Neuronal stem cell (in vitro differentiated cells): ENCODE measurements at places on chromosomes 3 and 15.

DNA sequence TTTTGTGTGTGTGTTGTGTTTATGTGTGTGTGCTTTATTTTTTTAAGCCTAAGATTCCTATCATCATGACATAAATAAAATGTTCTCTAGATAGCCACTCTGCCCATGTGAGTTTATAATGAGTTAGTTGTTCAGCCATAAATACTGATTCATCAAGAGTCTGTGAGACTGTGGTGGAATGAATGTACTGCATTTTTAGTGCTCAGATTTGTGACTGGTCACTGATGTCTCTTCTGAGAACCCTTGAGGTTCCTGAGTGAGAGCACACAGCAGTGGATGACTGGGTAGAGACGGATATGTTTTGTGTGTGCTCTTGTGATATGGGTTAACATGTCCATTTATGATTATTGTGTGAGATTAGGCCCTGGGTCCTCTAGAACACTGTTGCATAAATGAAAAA is 51.2 kb downstream of the SETD5 start:
- H3K4me3 ChIP-seq: no peak overlapping the region
- no peaks in the 10 kb centered on the region for H3K4me1 ChIP-seq
- no peaks in the 10 kb centered on the region for H3K27me3 ChIP-seq
- DNase-seq: no peak
- peaks cover 98% of the 10 kb centered on the region for H3K36me3 ChIP-seq

DNA sequence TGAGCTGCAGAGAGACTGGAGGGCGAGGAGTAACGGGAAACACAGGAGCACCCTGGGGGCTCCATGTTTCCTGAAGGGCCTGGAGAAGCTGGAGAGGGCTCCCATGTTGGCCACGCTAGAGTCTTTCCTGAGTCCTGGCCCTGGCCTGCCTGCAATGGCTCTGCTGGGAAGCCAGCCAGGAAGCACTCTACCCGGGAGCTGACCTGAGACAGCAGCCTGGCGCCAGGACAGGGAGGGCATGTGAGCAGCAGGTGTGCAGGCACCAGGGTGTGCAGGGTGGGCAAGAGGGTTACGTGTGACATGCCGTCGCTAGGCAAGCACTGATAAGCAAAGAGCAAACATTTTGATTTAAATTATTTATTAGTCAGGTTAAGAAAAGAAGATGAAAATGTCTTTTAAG is 301.4 kb downstream of the OCA2 start:
- peaks cover 10% of the 10 kb centered on the region for H3K4me1 ChIP-seq
- H3K36me3 ChIP-seq: no peaks in the 10 kb centered on the region
- H3K27me3 ChIP-seq: no peaks in the 10 kb centered on the region
- DNase-seq: no peak
- H3K27ac ChIP-seq: no peak overlapping the region
- no peak overlapping the region for H3K4me3 ChIP-seq

DNA sequence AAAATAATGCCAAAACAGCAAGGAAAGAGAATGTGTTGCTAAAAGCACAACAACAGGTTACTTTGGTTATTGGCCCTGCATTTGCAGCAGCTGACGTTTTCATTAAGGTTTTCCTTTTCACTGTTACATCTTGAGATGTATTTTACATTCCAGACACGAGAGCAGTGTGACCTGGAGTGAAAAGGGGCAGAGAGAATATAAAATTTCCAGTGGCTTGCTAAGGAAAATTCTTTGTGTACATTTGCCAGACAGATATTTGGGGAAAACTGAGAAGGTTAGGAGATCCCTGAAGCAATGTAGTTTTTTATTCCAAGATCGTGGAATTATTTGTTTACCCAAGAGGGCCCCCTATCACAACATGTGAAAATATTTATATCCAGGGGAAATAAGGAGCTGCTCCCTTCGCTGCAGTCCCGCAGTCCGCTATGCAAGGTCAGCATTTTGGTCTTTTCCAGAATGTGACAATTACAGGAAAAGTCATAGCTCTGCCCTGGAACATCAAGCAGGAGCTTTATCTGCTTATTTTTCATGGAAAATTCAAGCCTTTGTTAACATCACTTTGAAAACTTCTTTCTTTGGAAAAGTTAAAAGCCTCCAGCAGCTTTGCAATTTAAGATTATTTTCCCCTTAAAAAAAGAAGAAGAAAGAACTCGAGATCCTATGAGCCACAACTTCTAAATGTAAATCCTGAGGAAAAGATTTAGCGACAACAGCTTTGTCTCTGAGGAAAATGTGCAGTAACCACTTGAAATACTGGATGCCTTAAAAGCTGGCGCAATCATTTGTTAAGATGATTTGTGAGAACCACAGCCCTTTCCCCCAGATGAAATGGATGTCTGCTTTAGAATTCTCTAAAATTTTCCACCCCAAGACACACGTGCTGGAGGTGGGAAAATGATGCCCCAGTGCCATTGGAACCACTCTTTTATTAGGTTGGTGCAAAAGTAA is 256.4 kb upstream of the TPM1 start:
- peaks cover 20% of the 10 kb centered on the region for H3K4me1 ChIP-seq
- no peak overlapping the region for H3K4me3 ChIP-seq
- no peaks in the 10 kb centered on the region for H3K36me3 ChIP-seq
- no peak for DNase-seq
- no peak overlapping the region for H3K27ac ChIP-seq

GRCh38 chr15:96693990-96694517 is 363.6 kb downstream of the NR2F2 start:
- no peaks in the 10 kb centered on the region for H3K27me3 ChIP-seq
- no peak for DNase-seq

DNA sequence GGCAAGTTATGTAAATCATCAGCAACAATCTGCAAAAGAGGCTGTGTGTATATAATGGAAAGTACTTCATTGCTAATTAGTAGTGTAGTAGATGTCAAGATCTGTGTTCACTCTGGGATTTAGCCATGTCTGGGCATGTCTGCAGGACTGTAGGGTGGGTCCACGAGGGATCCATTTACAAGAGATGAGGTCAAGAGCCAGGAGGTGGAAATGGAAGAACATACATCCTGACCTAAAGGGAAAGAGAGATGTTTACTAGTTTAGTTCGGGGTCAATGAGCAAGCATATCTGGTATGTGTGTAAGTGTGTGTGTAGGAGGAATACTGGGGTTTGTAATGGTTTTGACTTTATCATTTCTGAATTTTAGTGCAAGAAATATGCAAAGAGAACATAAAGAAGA is 171.5 kb upstream of the NANOGP8 start:
- DNase-seq: no peak
- no peak overlapping the region for H3K4me3 ChIP-seq
- H3K4me1 ChIP-seq: peaks cover 2% of the 10 kb centered on the region
- no peak overlapping the region for H3K27ac ChIP-seq

DNA sequence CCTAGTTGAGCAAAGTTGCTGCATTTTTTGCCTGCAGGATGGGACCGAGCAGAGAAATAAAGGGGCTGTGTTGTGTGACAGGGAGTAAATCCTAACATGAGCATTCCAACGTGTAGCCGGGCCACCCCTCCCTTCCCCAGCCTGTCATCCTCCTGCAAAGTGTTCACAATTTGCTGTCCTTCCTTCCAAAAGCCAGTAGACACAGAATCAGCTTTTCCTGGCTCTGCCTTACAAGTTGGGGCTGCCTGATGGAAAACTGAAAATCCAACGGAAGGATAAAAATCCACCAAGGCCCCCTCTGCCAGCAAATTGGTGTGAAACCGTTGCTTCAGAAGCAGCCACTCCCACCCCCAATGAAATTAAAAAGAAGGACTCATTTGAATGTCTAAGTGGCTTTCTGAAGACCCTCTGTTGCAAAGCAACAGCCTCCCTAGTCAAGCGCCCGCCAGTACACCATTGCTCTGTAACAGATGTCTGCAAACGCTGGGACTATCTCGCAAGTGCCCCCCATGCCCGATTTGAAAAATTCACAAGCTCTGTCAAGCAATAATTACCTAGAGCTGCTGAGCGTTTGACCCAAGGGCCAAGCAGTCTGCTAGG is 665 bp downstream of the FRMD4B start:
- DNase-seq: no peak
- H3K27me3 ChIP-seq: peaks cover 65% of the 10 kb centered on the region
- H3K36me3 ChIP-seq: no peaks in the 10 kb centered on the region
- peaks cover 4% of the 10 kb centered on the region for H3K4me1 ChIP-seq

DNA sequence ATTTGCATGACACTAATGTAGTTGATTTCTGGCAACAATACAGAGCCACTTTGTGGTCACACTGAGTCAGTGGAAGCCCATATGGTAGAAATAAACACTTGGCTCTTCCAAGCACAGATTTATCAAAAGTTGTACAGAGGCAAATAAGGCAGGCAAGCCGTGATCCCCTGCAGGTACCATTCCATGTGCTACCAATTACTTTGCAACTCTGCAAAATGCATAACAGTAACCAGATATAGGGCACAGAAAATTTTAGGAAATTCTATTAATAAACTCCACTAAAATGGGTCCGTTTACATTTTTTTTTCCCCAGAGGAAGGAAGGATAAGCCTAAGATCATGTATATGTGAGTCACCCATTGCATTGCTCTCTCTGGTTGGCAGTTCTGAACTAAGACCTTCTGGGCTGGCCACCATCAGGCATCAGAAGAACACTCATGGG is 103.1 kb upstream of the PTX3 start:
- H3K4me3 ChIP-seq: no peak overlapping the region
- no peak overlapping the region for H3K27ac ChIP-seq
- no peaks in the 10 kb centered on the region for H3K27me3 ChIP-seq
- peaks cover 7% of the 10 kb centered on the region for H3K4me1 ChIP-seq
- DNase-seq: no peak

GRCh38 chr3:14230729-14231128 is 52.1 kb downstream of the LSM3 start:
- no peak overlapping the region for H3K27ac ChIP-seq
- peaks cover 5% of the 10 kb centered on the region for H3K4me1 ChIP-seq
- H3K36me3 ChIP-seq: no peaks in the 10 kb centered on the region
- DNase-seq: no peak
- H3K27me3 ChIP-seq: peaks cover 12% of the 10 kb centered on the region

- H3K27me3 ChIP-seq: no peaks in the 10 kb centered on the region
- no peak overlapping the region for H3K27ac ChIP-seq
- no peak overlapping the region for H3K4me3 ChIP-seq
- DNase-seq: no peak
- no peaks in the 10 kb centered on the region for H3K36me3 ChIP-seq
These were observed 107.0 kb upstream of the PFN2 start for GRCh38 chr3:150077581-150078247.

- no peak overlapping the region for H3K4me3 ChIP-seq
- H3K4me1 ChIP-seq: no peaks in the 10 kb centered on the region
- H3K27me3 ChIP-seq: no peaks in the 10 kb centered on the region
- no peaks in the 10 kb centered on the region for H3K36me3 ChIP-seq
- H3K27ac ChIP-seq: no peak overlapping the region
These were observed 32.2 kb upstream of the ABHD17C start for GRCh38 chr15:80662757-80663553.

- H3K4me1 ChIP-seq: no peaks in the 10 kb centered on the region
- H3K36me3 ChIP-seq: no peaks in the 10 kb centered on the region
These were observed 103.8 kb downstream of the NR1D2 start for GRCh38 chr3:24048843-24049242.

- no peak for DNase-seq
- no peak overlapping the region for H3K27ac ChIP-seq
These were observed 7.4 kb upstream of the HGD start for GRCh38 chr3:120689395-120689794.

DNA sequence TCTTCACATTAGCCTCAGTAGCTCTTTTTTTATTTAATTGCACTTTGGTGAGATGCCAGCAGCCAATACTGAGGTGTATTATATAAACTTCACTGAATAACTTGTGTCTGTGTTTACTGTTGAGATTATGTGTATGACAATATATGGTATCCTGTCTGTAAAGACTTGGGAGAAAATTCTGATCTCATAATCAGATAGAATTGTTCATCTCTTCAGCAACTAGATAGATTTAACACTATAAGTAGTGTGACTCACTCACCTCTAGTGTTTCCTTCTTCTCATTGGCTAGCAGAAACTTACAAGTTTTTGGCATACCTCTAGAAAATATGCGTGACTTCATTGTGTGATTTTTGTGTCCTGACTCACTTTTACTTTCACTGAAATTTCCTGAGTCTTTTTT is 67.6 kb upstream of the TGFBR2 start:
- H3K4me3 ChIP-seq: no peak overlapping the region
- DNase-seq: no peak
- H3K4me1 ChIP-seq: no peaks in the 10 kb centered on the region
- no peaks in the 10 kb centered on the region for H3K27me3 ChIP-seq
- H3K27ac ChIP-seq: no peak overlapping the region

DNA sequence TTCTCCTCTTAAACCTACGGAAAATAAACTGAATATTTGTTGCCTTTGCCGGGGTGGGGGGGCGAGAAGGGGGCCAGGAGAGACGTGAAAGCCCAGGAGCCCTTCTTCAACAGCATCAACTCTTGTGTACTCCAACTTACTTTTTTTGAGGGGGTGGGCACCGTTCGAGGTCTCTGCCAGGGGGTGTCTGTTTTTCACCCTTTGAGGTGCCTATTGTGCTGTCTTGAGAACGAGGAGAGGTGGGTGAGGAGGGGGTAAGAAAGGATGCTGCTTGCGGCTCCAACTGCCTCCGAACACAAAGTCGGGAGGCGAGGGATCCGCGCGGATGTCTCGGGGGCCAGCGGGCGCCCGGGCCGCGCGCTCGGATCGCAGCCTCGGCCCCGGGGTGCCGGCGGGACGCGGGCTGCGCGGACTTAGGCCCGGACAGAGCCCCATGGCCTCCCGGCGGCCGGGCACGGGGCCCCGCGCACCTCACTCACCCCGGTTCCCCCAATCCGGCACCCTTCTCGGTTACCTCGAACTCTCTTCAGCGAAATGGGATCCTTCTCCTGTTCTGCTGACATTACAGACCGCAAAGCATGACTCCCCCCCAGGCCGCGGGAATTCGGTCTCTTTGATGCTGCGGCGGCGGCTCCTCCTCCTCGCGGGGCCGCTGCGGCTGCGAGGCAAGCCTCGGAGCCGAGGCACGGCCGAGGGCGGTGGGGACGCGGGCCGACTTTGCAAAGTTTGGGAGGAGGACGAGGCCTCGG is 650 bp downstream of the PYGO1 start:
- DNase-seq: peak; percentile 59
- H3K27ac ChIP-seq: no peak overlapping the region
- H3K36me3 ChIP-seq: peaks cover 23% of the 10 kb centered on the region
- H3K4me3 ChIP-seq: peak overlapping the region; percentile 87

GRCh38 chr3:127431066-127431465 is 143.2 kb upstream of the PRR20G start:
- peaks cover 13% of the 10 kb centered on the region for H3K4me1 ChIP-seq
- H3K27ac ChIP-seq: no peak overlapping the region
- DNase-seq: no peak
- H3K36me3 ChIP-seq: no peaks in the 10 kb centered on the region
- H3K27me3 ChIP-seq: no peaks in the 10 kb centered on the region
- no peak overlapping the region for H3K4me3 ChIP-seq

- no peak for DNase-seq
- peak overlapping the region; percentile 88 for H3K27ac ChIP-seq
- H3K27me3 ChIP-seq: no peaks in the 10 kb centered on the region
- H3K4me1 ChIP-seq: peaks cover 7% of the 10 kb centered on the region
- peak overlapping the region; percentile 84 for H3K4me3 ChIP-seq
These were observed 514 bp downstream of the MBNL1 start for GRCh38 chr3:152269056-152269830.
